Prostate gland (tissue), 2 donors: ENCODE measurements at places on chromosomes 4 and X.

GRCh38 chr4:83216959-83217683, 67.5 kb downstream of the COQ2 start:
- DNase-seq = no peak

GRCh38 chr4:176920694-176921093, 128.0 kb upstream of the VEGFC start:
- no peak for DNase-seq

DNA sequence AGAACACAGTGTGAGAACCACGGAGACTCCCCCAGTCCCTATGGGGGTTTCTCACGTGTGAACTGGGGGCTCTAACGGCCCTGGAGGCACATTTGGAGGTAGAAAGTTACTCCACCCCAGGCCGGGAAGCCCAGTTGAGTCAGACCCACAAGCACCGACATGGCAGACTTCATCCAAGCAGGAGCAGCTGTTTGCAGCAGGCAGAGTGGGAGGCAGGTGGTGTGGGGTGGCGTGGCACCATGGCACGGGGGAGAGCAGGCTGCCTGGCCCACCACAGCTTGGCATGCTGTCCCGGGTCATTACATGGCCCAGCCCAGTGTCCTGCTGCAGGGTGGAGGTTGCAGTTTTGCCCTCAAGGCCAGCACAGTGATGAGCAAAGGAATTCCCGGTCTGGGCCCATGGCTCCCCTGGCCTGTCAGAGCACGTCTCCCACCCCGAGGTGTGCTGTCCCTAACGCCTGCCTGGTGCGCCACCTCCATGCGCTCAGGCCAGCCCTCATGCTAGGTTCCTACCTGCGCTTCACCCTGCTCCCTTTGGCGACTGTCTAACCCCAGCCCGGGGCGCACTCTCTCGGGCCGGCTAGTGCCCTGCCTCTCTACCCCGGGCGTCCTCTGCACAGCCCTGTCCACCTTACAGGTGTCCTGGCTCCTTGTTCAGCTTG, 90.6 kb upstream of the AFAP1 start:
- no peak for DNase-seq

- no peak for DNase-seq
Measured at GRCh38 chr4:118740869-118741268, 55.7 kb downstream of the METTL14 start.

GRCh38 chr4:105894660-105895582, at the start of gene NPNT:
Gene NPNT (plus strand): TSS chr4:105895471. CDS start chr4:105895653, 182 bp downstream.
- peak; percentile 48 for DNase-seq
